Naive thymus-derived CD8-positive, alpha-beta T cell (primary cell): ENCODE measurements at places on chromosomes 5 and 9. TPM values are rescaled to one million over a fixed set of nuclear protein-coding genes. Genes with fewer than 3 reads are reported as not detected.

SLC36A3 gene
- polyA plus RNA-seq = not detected

TRIM36 gene
- not detected for polyA plus RNA-seq

ASPN gene
- not detected for polyA plus RNA-seq

KCNMB1 gene
- not detected for polyA plus RNA-seq

NUDCD2 gene
- polyA plus RNA-seq = 54.0 TPM

SLC1A3 gene
- not detected for polyA plus RNA-seq

MED10 gene
- polyA plus RNA-seq = 105 TPM

TMEM174 gene
- polyA plus RNA-seq = not detected

OTP gene
- not detected for polyA plus RNA-seq

GPR150 gene
- 2.1 TPM for polyA plus RNA-seq

- H3K27ac ChIP-seq = no peak overlapping the region
- H3K4me3 ChIP-seq = no peak overlapping the region
- peaks cover 17% of the 10 kb centered on the region for H3K27me3 ChIP-seq
- no peaks in the 10 kb centered on the region for H3K4me1 ChIP-seq
- no peak for DNase-seq
These were observed 135.0 kb upstream of the IRX4 start for GRCh38 chr5:2017540-2018389.

- H3K27me3 ChIP-seq = peaks cover 4% of the 10 kb centered on the region
- no peak overlapping the region for H3K27ac ChIP-seq
- H3K4me1 ChIP-seq = no peaks in the 10 kb centered on the region
- no peak for DNase-seq
These were observed 347.9 kb upstream of the SEMA6A start for GRCh38 chr5:116922532-116922931.

GRCh38 chr5:118844351-118844750, 144.0 kb downstream of the DTWD2 start:
- H3K27me3 ChIP-seq = no peaks in the 10 kb centered on the region
- H3K4me1 ChIP-seq = no peaks in the 10 kb centered on the region
- DNase-seq = no peak
- no peak overlapping the region for H3K4me3 ChIP-seq
- H3K27ac ChIP-seq = no peak overlapping the region

- H3K27me3 ChIP-seq = peaks cover 19% of the 10 kb centered on the region
- no peak overlapping the region for H3K4me3 ChIP-seq
- no peak for DNase-seq
- no peaks in the 10 kb centered on the region for H3K4me1 ChIP-seq
These were observed 105.5 kb upstream of the CPLX2 start for GRCh38 chr5:175765858-175766257.

GRCh38 chr9:132154863-132155567, 6.8 kb upstream of the NTNG2 start:
- peaks cover under 1% of the 10 kb centered on the region for H3K27me3 ChIP-seq
- no peak overlapping the region for H3K27ac ChIP-seq
- no peak for DNase-seq
- no peaks in the 10 kb centered on the region for H3K4me1 ChIP-seq
- H3K36me3 ChIP-seq = no peaks in the 10 kb centered on the region

DNA sequence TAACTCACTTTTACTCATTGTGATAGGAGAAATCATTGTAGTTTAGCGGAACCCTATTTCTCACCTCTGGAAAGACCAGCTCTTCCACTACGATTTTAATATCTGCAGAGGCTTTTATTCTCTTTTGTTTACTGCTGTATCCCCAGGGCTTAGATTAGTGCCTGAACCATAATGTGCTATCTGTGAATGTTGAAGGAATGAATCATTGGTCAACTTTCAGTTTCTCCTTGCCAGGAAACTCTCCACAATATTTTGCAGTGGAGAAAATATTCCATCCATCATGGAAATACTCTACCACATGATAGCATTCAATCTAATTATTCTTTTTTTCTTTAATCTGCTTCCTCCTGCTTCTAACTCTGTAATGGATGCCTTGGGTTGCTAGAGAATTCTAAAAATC, 263.5 kb upstream of the PTPRD start:
- no peak for DNase-seq
- H3K27ac ChIP-seq = no peak overlapping the region
- H3K4me3 ChIP-seq = no peak overlapping the region
- no peaks in the 10 kb centered on the region for H3K27me3 ChIP-seq
- H3K4me1 ChIP-seq = no peaks in the 10 kb centered on the region

GRCh38 chr5:172637740-172638139, 3.3 kb upstream of the NEURL1B start:
- DNase-seq = no peak
- no peaks in the 10 kb centered on the region for H3K36me3 ChIP-seq
- no peak overlapping the region for H3K4me3 ChIP-seq

- H3K27me3 ChIP-seq = peaks cover 2% of the 10 kb centered on the region
- no peak overlapping the region for H3K27ac ChIP-seq
- no peaks in the 10 kb centered on the region for H3K36me3 ChIP-seq
These were observed 158.6 kb upstream of the PPP1R26 start for GRCh38 chr9:135320943-135321342.

GRCh38 chr5:137613554-137614265, 114.6 kb upstream of the SPOCK1 start:
- H3K27ac ChIP-seq = no peak overlapping the region
- peaks cover 10% of the 10 kb centered on the region for H3K27me3 ChIP-seq
- H3K4me1 ChIP-seq = no peaks in the 10 kb centered on the region
- no peak for DNase-seq
- no peaks in the 10 kb centered on the region for H3K36me3 ChIP-seq

DNA sequence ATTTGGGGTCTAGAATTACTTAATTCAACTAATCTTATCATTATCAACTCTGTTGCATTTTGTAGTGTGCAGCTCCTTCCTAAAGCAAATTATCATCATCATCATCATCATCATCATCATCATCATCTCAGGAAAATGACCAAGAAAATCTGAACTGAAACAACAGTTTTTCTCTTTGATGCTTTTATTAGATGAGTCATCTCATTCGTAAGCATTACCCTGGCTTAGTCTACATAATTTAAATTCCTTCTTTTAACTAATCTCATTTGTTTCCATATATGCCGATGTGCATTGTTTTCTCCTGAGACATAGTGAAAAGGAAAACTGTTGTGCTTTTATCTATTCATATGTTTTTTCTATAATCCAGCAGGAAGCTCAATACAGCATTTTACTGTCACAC, 173.0 kb upstream of the PDE4D start:
- H3K4me3 ChIP-seq = no peak overlapping the region
- no peaks in the 10 kb centered on the region for H3K4me1 ChIP-seq
- no peaks in the 10 kb centered on the region for H3K27me3 ChIP-seq

- peaks cover 8% of the 10 kb centered on the region for H3K27me3 ChIP-seq
- no peak overlapping the region for H3K4me3 ChIP-seq
- no peaks in the 10 kb centered on the region for H3K4me1 ChIP-seq
- H3K36me3 ChIP-seq = no peaks in the 10 kb centered on the region
These were observed 11.4 kb downstream of the ASTN2 start for GRCh38 chr9:117403403-117403811.

DNA sequence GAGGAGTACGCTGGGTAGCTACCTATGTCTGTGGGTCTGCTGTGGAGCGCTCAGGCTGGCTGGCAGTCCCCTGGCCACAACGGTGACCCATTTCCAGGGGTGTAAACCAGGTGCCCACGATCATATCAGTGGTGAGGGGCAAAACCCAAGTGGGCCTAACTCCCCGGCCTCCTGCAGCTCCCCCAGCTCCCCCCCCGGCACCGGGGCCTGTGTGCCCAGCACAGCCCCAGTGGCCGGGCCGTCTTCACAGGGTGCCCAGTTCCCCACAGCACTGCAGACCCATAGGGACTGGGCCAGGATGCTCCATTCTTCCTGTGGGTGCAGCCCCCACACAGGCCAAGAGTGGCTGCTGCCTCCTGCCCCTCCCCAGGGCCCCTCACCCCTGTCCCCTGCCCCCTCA, 958 bp upstream of the LCN8 start:
- no peaks in the 10 kb centered on the region for H3K36me3 ChIP-seq
- DNase-seq = no peak
- peaks cover 19% of the 10 kb centered on the region for H3K27me3 ChIP-seq
- no peak overlapping the region for H3K4me3 ChIP-seq

GRCh38 chr9:38020151-38021076, 48.6 kb downstream of the SHB start:
- no peaks in the 10 kb centered on the region for H3K27me3 ChIP-seq
- no peak for DNase-seq
- no peaks in the 10 kb centered on the region for H3K4me1 ChIP-seq

GRCh38 chr9:119009249-119009648, 360.0 kb downstream of the BRINP1 start:
- no peak overlapping the region for H3K4me3 ChIP-seq
- no peaks in the 10 kb centered on the region for H3K27me3 ChIP-seq
- H3K27ac ChIP-seq = no peak overlapping the region
- no peaks in the 10 kb centered on the region for H3K36me3 ChIP-seq

GRCh38 chr9:83071626-83072025, 8.7 kb upstream of the RASEF start:
- peaks cover 11% of the 10 kb centered on the region for H3K27me3 ChIP-seq
- H3K4me3 ChIP-seq = no peak overlapping the region
- H3K4me1 ChIP-seq = no peaks in the 10 kb centered on the region
- H3K36me3 ChIP-seq = no peaks in the 10 kb centered on the region
- no peak overlapping the region for H3K27ac ChIP-seq

DNA sequence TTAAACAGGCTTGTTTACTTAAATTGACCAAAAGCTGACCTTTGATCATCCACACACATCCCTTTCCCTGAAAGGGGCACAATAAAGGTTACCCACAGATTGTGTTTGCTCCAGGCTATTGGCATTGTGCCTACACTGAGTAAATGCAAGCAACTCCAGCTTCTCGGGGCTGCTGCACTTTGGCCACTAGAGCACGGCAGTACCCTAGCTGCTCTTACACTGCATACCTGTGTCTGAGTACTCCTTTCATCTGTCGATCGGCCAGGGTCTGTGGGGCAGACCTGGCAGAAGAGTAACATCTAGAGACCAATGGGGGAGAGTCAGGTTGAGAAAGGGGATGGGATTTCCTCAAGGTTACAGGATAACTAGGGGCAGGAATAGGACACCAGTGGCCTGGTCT, 281.9 kb upstream of the NMUR2 start:
- no peak for DNase-seq
- H3K27me3 ChIP-seq = no peaks in the 10 kb centered on the region
- H3K4me1 ChIP-seq = no peaks in the 10 kb centered on the region
- peak overlapping the region; percentile 14 for H3K27ac ChIP-seq
- no peaks in the 10 kb centered on the region for H3K36me3 ChIP-seq

GRCh38 chr5:68007451-68007850, 208.1 kb upstream of the PIK3R1 start:
- H3K4me1 ChIP-seq = no peaks in the 10 kb centered on the region
- peaks cover 5% of the 10 kb centered on the region for H3K27me3 ChIP-seq
- no peak overlapping the region for H3K27ac ChIP-seq

- no peaks in the 10 kb centered on the region for H3K4me1 ChIP-seq
- no peaks in the 10 kb centered on the region for H3K36me3 ChIP-seq
- H3K27me3 ChIP-seq = peaks cover 55% of the 10 kb centered on the region
- no peak for DNase-seq
These were observed 91.5 kb upstream of the NFIL3 start for GRCh38 chr9:91515074-91515687.

GRCh38 chr5:42349163-42349562, 74.1 kb upstream of the GHR start:
- no peak for DNase-seq
- H3K4me1 ChIP-seq = no peaks in the 10 kb centered on the region
- no peaks in the 10 kb centered on the region for H3K36me3 ChIP-seq

GRCh38 chr5:147963436-147963835, 57.1 kb upstream of the C5orf46 start:
- H3K27ac ChIP-seq = no peak overlapping the region
- no peaks in the 10 kb centered on the region for H3K4me1 ChIP-seq
- no peak overlapping the region for H3K4me3 ChIP-seq
- H3K27me3 ChIP-seq = peaks cover 17% of the 10 kb centered on the region

DNA sequence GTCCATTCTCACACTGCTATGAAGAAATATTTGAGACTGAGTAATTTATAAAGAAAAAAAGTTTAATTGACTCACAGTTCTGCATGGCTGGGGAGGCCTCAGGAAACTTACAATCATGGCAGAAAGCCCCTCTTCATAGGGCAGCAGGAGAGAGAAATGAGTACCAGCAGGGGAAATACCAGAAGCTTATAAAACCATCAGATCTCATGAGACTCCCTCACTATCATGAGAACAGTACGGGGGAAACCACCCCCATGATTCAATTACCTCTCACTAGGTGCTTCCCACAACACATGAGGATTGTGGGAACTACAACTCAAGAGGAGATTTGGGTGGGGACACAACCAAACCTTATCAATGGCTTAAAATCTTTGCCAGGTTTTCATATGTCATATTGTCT, 20.3 kb upstream of the TENT4A start:
- peaks cover 2% of the 10 kb centered on the region for H3K36me3 ChIP-seq
- H3K27ac ChIP-seq = no peak overlapping the region

DNA sequence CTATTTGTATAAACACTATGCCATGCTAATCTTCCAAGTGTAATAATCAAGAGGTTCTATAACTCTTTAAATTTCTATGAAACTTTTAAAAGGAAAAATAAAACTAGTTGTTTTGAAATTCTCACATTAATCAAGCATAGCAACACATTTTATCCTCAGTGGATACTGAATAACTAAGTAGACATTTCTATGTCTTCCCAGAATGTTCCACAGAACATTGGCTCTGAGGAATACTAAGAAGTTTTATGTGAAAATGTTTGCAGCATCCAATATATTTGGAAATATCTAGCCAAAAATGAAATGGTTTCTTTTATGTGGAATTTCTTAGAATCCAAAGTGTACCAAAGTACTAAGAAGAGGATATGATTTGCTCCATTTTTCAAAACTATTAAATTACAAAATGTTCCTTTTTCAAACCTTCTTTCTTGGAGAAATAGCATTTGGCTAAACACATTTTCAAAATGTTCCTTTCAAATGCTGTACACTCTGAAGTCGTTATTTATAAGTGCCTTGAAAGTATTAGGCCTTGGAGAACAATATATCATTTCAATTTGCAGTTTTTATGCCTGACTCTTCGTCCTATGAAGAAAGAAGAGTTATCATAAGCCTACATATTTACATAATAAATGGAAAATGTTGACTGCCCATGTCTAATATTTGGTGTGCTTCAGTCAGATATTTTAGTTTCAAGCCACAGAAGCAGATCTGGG, 175.6 kb upstream of the COX7C start:
- H3K4me3 ChIP-seq = no peak overlapping the region
- no peaks in the 10 kb centered on the region for H3K4me1 ChIP-seq
- no peak for DNase-seq
- H3K36me3 ChIP-seq = no peaks in the 10 kb centered on the region
- no peak overlapping the region for H3K27ac ChIP-seq

DNA sequence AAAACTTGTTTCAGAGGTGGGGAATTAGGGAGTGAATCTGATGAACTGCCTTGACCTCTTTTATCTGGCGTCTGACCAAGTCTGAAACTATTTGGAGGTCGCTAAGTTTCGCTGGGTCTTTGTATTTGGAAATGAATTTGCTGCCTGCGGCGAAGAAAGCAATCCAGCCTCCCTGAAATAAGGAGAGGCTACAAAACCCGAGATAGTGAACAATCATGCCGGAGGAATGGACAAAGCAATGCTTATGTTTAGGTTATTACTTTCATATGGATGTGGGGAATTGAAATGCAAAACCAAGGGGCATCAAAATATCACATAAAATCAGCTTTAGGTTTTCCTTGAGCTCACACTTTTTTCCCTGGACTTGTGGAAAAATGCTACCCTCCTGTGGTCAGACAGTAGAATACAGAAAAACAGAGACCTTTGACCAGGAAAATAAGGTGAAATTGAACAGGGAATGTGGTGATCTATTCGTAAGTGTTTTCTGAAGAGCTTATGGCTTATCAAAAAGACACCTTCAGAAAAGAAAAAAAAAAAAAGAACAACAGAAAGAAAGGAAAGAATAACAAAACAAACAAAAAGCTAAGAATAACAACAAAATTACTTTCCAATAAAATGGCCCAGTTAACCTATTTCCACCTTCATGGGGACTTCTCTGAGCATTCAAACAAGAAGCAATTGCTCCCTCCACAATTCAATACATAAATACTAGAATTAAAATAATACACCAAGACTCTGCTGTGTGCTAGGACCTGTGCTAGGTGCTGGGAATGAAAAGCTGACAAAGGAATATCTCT, 68.6 kb upstream of the DPYSL3 start:
- no peak overlapping the region for H3K27ac ChIP-seq
- H3K36me3 ChIP-seq = peaks cover 18% of the 10 kb centered on the region
- H3K4me3 ChIP-seq = no peak overlapping the region
